ENCODE measurements at places on chromosomes 6 and 20.

GRCh38 chr6:170230520-170231292 lies 60.2 kb downstream of the DLL1 start:
- no peak for DNase-seq

- DNase-seq: no peak
Observed at GRCh38 chr6:165082636-165083035, 226.8 kb downstream of the C6orf118 start.

DNA sequence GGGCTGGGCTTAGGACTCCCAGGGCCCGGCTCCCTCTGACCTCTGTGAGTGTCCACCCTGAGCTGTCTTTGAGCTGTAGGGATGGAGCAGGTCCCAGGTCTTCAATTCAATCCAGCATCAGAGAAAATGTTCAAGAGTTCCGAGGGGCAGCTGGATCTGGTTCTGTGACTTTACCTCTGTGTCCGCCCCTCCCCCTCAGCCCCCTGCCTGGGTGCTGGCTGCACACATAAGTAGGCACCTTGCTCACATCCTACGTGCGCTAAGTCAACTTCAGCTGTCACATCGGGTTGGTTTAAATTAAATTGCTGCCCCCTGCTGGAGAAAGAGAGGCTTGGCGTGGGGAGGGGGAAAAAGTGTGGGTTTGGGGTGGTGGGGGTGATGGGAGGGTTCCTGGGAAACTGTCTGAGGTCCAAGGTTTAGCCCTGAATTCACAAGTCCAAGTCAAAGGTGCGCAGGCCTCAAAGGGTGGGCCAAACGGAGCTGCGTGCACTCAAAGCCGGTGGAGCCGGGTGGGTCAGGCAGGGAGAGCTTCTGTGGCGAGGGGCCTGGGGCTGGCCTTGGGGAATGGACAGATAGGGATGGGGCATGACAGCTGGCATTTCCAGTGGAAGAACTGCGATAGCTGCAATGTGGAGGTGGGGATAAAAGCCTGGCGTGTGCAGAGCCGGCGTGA lies 3.0 kb downstream of the WFDC5 start:
- DNase-seq: no peak

GRCh38 chr6:45477278-45477677 lies 99.5 kb upstream of the SUPT3H start:
- DNase-seq: no peak

GRCh38 chr6:7574500-7574899 lies 15.5 kb upstream of the SNRNP48 start:
- DNase-seq: no peak

DNA sequence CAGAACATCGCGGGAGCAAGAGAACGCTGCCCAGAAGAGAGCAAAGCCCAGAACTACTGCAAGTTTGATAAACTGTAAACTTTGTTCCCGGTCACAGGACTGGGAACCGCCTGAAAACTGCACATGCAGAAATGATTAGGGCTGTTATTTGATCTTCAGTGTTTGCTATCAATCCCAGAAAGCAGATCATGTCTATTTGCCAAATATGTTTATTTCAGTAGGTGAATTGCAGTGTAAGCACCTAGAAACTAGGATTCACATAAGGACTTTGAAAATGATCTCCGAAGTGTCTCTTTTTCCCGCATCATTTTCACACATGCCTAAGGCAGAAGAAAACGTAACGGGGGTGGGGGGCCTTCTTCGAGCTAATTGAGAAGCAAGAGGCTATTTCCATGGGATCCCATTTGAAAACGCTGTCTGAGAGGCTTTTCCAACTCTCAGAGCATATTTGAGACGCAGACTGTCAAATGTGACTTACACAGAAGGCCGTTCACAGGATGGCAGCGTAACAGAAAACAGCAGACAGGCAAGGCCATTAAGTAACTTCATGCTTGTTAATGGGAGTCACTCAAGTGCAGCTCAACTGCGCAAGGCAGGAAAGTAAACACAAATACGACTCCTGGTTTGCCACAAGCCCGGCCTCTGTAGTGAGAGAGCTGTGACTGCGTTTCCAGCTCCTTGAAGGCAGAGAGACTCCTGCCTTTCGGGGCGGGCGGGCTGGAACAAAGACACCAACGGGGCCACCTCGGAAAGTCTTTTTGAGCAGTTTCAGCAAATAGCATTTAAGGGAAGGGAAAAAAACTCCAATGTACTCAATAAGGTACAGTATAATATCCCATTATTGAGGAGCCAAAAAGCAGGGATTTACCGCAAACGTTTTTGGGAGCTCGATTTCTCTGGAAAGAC lies 144.7 kb upstream of the ZNF217 start:
- no peak for DNase-seq

- DNase-seq: no peak
Observed at GRCh38 chr20:63974402-63975200, 4.8 kb downstream of the SAMD10 start.

GRCh38 chr20:48360342-48360975 lies 467.3 kb downstream of the PREX1 start:
- no peak for DNase-seq

GRCh38 chr20:42276718-42277602 lies 658.8 kb upstream of the CHD6 start:
- no peak for DNase-seq

DNA sequence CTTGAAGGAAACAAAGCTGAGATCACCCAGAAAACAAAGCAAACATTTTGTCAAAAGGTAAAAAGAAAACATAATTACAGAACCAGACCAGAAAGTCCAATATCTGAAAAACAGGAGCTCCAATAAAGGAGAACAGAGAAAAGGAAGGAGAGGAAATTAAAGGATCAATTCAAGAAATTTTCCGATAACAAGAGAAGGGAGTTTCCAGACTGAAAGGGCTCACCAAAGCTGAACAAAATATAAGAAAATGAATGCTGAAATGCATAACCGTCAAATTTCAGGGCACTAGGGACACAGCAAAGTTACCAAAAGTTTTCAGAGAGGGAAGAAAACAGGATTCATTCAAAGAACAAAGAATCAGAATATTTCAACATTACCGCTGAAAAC lies 23.9 kb downstream of the ILRUN start:
- no peak for DNase-seq

- DNase-seq: no peak
Observed at GRCh38 chr6:128532136-128532535, 11.7 kb upstream of the PTPRK start.

DNA sequence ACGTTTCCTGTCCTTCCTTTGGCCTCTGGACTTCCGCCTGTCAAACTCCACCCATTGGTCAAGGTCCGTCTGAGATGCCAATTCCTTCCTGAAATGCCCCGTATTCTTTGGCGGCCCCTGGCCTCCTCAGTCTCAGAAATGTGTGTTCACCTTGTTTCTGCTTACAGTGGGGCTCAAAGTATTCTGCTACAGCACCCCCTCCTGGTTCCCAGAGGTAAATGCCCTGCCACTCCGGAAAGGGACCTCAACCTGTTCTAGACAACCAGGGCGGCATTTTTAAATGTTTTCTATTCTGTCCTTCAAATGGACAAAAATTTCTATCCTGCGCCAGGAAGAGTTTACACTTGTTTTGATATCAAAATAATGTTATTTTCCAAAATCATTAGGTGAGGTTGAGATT lies 12.1 kb upstream of the PAX1 start:
- DNase-seq: peak; percentile 4

DNA sequence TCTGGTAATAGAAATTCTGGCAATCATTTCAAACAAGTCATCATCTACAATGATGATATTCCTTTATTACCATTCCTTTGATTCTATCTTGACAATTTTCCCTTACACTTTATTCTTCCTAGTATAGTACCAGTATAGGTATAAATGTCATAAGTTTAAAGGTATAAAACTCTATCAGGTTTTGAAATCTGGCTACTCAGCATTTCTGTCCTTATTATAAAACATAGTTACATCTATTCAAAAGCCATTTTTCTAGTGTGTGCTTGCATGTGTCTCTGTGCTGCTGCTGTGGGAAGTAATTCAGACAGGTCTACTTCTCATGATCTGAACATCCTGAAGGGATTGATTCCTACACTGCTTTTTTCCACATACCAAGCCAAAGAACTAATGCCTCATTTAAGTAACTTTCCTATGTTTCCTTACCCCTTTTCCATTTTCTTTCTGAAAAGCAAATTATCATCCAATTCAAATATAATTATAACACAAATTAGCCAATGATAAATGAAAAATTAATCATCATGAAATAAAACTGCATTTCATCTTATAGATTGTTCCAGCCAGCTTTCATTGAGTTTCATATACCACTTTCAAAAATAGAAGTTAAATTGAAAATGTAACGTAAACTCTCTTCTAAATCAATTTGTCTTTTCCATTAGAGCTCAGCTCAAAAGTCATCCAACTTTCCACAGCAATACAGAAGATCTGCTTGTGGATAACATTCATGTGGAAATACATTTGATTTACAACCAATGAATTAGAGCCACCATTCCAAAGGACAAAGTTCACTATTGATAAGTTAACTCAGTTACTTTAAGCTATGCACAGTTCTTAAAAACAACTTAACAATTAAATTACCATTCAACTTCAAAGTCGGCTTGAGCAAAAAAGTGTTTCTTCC lies 35.9 kb downstream of the COL12A1 start:
- DNase-seq: no peak

DNA sequence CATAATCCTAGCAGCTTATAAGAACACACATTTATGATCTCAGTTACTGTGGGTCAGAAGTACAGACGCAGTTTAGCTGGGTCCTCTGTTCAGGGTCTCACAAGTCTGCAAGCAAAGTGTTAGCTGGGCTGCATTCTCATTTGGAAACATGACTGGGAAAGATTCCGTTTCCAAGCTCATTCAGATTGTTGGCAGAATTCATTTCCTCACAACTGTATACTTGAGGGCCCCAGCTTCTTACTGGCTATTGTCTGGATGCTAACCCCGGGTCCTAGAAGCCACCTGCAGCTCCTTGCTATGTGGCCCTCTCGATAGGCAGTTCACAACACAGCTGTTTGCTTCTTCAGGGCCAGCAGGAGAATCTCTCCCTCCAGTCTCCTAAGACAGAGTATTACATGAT lies 13.1 kb downstream of the TCP11 start:
- no peak for DNase-seq

DNA sequence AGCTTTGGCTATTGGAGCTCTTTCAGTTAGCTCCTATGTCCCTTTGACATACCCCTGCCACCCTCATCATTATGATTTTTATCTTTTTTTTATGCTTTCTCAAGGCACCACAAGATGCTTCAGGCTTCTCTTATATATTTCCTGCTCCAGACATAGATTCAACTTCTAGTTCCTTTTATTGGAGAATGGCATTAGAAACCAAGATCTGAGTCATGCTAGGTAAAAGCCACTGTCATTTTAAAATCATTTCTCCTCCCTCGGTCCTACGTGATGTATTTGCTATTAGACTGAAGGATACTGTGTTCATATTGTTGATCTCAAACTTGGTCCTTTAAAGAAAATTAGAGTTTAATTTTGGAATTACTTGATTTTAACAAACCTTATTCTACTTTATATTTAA lies 8.3 kb downstream of the TENT5A start:
- DNase-seq: peak; percentile 46

GRCh38 chr20:8079976-8080375 lies 52.1 kb upstream of the PLCB1 start:
- no peak for DNase-seq

GRCh38 chr6:161316531-161316930 lies 42.7 kb upstream of the AGPAT4 start:
- DNase-seq: no peak

DNA sequence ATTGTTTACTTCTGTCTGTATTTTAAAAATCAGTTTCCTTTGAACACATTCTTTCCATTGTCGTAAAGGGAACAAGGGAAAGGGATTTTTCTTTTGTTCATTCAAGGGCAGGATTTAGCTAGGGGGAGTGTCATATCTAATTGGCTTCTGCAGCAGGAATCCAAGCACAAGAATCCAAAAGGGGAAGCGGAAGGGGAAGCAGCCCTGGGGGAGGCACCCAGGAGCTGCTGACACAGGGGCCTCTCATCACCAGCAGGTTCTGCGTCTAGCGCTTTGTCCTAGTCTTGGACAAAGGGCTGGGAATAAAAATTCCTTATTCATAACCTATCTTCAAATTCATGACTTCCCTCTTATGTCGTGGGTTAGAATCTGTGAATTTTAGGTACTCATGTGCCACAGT lies 13.7 kb downstream of the RIPK1 start:
- peak; percentile 91 for DNase-seq

DNA sequence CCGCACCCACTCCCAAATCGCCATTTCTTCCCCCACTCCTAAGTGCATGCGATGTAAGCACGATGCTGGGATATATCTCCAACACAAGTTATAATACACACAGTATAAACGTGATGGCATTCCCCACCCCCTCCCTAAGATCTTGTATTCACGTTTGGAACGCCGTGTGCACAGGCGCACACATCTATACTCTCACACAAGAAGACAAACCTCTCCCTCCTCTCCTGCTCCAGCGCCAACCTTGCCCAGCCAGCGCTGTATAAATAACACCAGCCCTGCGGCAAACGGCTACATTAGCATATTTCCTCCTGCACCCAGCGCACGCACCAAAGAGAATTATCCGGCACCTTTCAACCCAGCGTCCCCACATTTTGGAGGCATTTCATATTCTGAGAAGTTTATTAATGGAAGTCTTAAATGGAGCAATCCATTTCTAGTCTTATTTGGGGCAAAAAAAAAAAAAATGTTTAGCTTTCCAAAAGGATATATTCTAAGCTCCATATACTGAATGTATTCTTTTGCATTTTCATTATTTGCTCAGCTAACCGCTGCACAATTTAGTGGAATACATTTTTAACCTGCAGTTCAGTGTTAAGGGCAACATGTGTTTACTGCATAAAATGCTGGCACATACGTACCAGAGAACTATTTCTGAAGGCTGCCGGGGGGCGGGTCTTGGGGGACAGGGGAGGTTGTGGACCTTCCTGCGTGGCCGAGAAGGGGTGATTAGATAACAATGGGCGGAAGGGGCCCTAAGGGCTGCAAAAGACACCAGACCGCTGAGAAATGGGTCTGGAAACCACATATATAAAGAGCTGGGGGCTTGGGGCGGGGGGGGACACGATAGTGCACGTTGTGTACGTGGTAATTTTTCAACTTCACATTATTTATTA lies 1.1 kb upstream of the SLC22A23 start:
- DNase-seq: no peak

- peak; percentile 76 for DNase-seq
Observed at GRCh38 chr6:127204281-127204680, 62.4 kb upstream of the RNF146 start.

DNA sequence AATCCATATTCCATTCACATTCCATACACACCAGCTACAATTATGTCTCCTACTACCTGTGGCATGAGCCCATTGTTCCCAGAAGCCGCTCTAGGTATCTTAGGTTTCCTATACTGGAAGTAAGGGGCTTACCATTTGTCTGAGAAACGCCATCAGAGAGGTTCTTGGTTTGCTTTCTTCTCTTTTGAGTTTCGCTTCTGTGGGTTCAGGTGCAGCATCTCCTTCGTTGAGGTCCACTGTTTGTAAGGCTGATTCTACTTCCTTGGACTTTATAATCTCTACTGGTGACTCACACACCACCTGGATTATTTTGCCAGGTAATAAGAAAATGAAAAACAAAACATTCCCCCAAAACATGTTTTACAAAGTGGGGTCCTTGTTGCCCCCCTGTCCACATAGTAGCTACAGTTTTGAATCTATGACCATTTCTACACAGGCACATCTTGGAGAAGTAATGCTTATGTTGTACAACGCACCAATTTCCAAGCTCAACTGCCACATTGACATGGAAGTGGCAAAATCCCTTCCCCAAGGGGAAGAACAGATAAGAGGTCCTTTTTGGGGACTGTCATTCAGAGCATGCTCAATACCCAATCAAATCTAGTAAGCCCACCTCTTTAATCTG lies 103.5 kb downstream of the BCAS1 start:
- no peak for DNase-seq

Data from suppressor macrophage (primary cell).